Stimulated activated CD4-positive, alpha-beta T cell treated with anti-CD3 and anti-CD28 coated beads, Interleukin-1b, Interleukin-23, amount 100 ng/mL, for 1 hour (primary cell): ENCODE measurements at places on chromosomes 12 and 14.

- no peak for DNase-seq
These were observed 49.5 kb downstream of the FANCM start for GRCh38 chr14:45185100-45185814.

DNA sequence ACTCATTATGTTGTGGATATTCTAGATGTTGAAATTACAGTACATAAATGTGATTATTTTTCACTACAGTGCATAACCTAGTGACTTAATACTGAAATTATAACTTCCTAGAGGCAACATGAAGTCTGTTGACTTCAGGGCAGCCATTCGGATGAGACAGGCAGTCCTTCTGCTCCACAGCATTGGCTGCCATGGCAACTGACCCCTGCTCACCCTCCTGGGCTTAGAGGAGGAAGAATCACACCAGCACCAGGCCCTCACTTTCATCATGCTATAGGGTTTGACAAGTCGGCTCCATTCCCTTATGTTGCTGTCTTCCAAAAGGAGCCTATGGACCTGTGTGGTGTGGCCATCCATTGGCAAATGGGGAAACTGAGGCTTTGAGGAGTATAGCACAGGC is 233.5 kb upstream of the TMEM132C start:
- no peak for DNase-seq

- DNase-seq: no peak
These were observed 266.7 kb upstream of the AMIGO2 start for GRCh38 chr12:47346251-47347019.

DNA sequence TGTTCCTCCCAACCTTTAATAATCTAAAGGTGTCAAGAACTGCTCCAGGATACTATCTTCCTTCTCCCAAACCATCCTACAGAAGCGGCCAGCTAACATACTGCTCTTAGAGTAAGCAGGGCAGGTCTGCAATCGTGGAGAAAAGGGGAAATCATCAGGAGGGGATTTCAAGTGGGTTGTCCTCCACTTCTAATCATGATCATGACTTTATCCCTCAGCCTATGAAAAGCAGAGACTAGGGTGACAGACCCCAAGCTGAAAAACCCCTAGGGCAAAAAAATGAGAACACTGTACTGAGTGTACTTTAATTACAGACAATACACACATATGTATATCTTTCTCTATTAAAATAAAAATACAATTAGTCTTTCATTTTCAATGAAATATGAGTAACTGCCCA is 13.9 kb downstream of the DUSP16 start:
- DNase-seq: no peak

- DNase-seq: no peak
These were observed 63.8 kb downstream of the TSPAN11 start for GRCh38 chr12:30990316-30990715.

- DNase-seq: no peak
These were observed 368.7 kb downstream of the NELL2 start for GRCh38 chr12:44507461-44507860.

DNA sequence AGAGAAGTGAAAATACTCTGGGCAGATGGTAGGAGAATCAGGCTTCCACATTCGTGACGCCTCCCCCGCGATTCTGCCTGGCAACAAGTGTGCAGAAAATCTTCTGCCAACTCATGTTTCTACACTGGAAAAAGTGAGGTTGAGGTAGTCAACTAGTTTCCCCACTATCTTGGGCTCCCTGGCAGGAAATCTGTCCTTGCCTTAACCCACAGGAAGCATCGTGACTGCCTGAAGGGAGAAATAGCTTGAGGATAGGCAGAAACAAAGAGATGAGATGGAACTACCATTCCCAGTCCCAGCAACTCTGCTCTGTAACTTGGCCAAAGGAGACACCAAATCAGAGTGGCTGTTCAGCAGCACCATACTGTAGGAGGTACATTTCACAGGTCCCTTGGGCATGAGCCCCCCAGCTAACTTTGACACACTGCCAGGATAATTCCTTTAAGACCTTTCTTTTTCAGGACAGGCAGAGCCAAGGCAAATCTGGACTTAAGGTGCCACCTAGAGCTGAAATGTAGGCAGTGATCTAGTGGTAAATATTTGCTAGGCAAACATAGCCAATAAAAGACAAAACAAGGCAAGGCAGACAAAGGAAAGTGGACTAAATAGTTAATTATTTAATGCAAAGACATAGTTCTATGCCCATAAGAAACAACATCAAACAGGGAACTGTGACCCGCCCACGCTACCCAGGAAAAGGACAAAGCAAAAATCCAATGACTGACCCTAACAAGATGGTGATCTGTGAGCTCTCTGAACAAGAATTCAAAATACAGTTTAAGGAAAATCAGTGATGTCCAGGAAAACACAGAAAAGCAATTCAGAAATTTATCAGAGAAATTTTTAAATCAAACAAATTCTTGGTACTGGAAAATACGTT is 205.1 kb downstream of the PTPRO start:
- DNase-seq: no peak

- DNase-seq: no peak
These were observed 11.1 kb downstream of the AKAP5 start for GRCh38 chr14:64476438-64476837.

DNA sequence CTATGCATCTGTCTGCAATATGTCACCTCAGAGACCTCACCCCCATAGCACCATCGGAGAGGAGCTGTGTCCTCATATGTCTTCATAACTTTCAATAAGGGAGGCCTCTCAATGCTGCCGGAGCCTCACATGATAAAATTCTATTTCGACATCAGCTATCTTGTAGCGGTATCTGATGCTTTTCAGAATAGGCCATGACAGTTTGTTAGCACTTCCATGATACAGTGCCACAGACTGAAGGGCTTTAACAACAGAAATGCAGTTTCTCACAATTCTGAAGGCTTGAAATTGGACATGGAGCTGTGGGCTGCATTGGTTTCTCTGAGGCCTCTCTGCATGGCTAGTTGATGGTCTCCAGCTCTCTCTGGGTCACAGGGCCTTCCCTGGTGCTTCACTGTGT is 125.0 kb upstream of the PZP start:
- DNase-seq: no peak

DNA sequence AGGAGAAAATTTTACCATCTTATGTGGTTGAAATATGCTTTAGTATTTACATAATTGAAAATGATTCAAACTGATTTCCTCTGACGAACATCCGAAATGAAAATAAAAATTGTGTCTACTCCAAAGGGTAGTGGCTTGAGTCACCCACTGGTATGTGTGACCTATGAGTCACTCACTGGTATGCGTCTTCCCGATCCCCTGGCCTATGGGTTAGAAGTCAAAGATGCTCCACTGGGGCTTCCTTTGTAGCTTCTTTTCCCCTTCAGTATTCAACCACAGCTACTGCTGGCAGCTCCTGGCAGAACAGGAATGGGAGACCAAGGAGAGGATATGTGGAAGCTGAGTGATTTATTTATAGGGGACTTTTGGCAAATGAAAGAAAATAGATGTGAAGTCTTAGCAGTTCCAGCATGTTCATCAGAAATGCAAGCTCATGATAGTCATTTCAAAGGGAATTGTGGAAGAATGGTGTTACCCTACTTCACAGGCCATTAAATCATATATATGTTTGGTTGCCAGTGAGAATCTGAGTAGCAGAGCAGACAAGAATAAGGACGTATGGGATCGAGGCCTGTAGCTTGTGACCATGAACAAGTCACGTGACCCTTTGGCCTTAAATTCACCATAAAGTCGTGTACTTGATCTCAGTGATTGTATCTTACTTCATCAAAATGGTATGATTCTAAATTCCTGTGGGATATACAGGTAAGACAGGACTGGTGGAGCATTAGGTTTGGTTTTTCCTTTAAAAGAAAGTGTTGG is 108.3 kb downstream of the CRADD start:
- no peak for DNase-seq

GRCh38 chr12:79400481-79400880 is 290.3 kb downstream of the PAWR start:
- DNase-seq: no peak

GRCh38 chr12:102629262-102629888 is 149.0 kb upstream of the IGF1 start:
- DNase-seq: no peak

- no peak for DNase-seq
These were observed 100.2 kb downstream of the NUMB start for GRCh38 chr14:73358187-73358586.

- no peak for DNase-seq
These were observed 820 bp upstream of the SMAGP start for GRCh38 chr12:51270951-51271518.
